ENCODE measurements at places on chromosomes 4 and X.

- H3K27me3 ChIP-seq: no peaks in the 10 kb centered on the region
- H3K27ac ChIP-seq: no peak overlapping the region
- no peaks in the 10 kb centered on the region for H3K4me1 ChIP-seq
- no peak overlapping the region for H3K4me3 ChIP-seq
These were observed 12.8 kb upstream of the IGFBP7 start for GRCh38 chr4:57122959-57123358.

DNA sequence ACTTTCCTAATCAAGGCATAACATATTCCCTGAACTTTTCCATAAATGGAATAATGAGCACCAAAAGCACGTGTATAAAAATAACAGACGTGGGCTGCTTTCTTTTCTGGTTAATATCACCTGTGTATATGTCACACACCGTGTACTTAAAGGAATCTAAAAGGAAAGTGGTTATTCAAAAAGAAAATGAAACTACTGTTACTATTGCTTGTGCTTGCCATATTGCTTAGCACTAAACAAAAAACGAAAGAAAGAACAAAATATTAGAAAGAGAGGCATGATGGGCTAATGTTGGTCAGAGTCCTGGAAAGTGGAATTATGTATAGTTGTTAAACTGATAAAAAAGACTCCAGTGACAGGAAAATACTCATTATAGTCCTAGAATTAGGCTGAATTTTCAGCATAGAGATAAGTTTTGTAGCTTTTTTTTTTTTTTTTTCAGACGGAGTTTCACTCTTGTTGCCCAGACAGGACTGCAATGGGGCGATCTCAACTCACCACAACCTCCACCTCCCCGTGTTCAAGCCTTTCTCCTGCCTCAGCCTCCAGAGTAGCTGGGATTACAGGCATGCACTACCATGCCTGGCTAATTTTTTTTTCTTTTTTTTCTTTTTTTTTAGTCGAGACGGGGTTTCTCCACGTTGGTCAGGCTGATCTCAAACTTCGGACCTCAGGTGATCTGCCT is 123.2 kb downstream of the PABPC4L start:
- no peaks in the 10 kb centered on the region for H3K36me3 ChIP-seq
- H3K4me1 ChIP-seq: no peaks in the 10 kb centered on the region
- DNase-seq: no peak
- no peak overlapping the region for H3K4me3 ChIP-seq
- H3K27ac ChIP-seq: no peak overlapping the region
- H3K27me3 ChIP-seq: no peaks in the 10 kb centered on the region

GRCh38 chr4:2281575-2282343 is 19.9 kb upstream of the MXD4 start:
- no peak for DNase-seq
- H3K27me3 ChIP-seq: no peaks in the 10 kb centered on the region
- no peaks in the 10 kb centered on the region for H3K36me3 ChIP-seq
- no peaks in the 10 kb centered on the region for H3K4me1 ChIP-seq

GRCh38 chr4:16731776-16732380 is 166.6 kb downstream of the LDB2 start:
- H3K4me1 ChIP-seq: peaks cover 6% of the 10 kb centered on the region
- H3K36me3 ChIP-seq: peaks cover 5% of the 10 kb centered on the region
- no peak overlapping the region for H3K27ac ChIP-seq
- no peak overlapping the region for H3K4me3 ChIP-seq
- no peak for DNase-seq
- no peaks in the 10 kb centered on the region for H3K27me3 ChIP-seq

DNA sequence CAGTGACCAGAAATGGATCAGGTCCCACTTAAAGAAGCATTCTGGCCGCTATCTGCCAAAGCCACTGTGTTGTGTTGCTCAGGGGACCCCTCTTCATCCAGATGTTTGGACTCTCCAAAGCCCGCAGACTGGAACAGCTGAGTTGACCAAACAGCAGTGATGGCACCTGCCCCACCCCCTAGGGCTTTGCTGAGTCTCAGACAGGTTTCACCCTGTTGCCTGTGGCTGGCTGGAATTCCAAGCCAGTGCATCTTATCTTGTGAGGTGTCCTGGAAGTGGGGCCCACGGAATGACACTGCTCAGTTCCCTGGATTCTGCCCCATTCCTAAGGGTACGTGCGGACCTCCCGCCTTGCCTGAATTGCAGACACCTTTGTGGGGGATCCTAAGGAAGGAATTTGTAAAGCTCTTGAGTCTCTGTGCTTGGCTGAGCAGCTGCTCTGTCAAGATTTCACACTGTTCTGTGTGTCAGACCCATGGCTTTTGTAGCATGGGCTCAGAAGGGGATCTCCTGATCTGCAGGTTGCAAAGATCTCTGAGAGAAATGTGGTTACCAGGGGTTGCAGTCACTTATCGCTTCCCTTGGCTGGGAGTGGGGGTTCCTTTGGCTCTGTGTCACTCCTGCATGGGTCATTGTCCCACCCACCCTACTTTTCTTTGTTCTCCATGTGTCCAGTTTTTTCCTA is 1707.9 kb upstream of the PCDH10 start:
- H3K4me1 ChIP-seq: no peaks in the 10 kb centered on the region
- H3K27me3 ChIP-seq: no peaks in the 10 kb centered on the region
- no peak for DNase-seq

GRCh38 chrX:39726771-39727170 is 371.0 kb downstream of the BCOR start:
- H3K4me1 ChIP-seq: peaks cover 4% of the 10 kb centered on the region
- H3K36me3 ChIP-seq: no peaks in the 10 kb centered on the region
- H3K27ac ChIP-seq: no peak overlapping the region
- H3K27me3 ChIP-seq: 0 out of 2 replicates have a peak, but pooled peaks cover 3% of the 10 kb centered on the region
- no peak overlapping the region for H3K4me3 ChIP-seq
- no peak for DNase-seq

GRCh38 chr4:139521754-139522401 is 34.1 kb downstream of the SETD7 start:
- H3K36me3 ChIP-seq: peaks cover under 1% of the 10 kb centered on the region
- DNase-seq: no peak
- no peaks in the 10 kb centered on the region for H3K27me3 ChIP-seq
- no peak overlapping the region for H3K4me3 ChIP-seq
- H3K27ac ChIP-seq: no peak overlapping the region
- no peaks in the 10 kb centered on the region for H3K4me1 ChIP-seq

DNA sequence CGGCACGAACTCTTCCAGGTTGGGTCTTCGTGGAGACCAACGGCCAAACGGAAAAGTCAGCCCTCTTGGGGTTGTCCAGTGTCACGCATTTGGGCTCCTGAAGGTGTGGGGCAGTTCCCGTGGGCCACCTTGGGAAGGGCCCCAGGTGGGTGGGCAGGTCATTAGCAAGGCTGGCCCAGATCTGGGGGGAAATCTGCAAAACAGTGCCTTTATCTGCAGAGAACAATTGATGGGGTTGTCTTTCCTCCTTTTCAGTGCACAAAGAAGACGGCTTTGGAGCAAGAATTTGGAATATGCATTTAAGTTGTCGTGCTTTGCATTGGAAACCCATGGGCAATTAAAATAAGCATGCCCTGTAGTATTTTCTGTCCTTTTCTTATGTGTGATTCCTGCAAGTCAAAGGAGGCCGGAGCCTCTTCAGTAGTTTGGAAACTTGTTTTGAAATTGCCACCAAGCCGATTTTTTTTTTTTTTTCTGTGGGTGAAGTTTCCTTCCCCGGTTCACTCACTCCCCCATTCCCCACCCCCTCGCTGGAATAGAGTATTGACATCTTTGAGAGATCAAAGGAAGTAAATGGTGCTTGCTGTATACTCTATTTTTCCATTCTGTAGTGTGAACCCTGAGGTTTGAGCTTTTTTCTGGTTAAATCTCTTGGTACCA is 9.8 kb downstream of the ZIC3 start:
- H3K27ac ChIP-seq: peak overlapping the region; percentile 94
- peak; percentile 55 for DNase-seq
- H3K4me3 ChIP-seq: peak overlapping the region; percentile 85
- H3K36me3 ChIP-seq: peaks cover 7% of the 10 kb centered on the region
- H3K27me3 ChIP-seq: no peaks in the 10 kb centered on the region
- H3K4me1 ChIP-seq: peaks cover 7% of the 10 kb centered on the region

DNA sequence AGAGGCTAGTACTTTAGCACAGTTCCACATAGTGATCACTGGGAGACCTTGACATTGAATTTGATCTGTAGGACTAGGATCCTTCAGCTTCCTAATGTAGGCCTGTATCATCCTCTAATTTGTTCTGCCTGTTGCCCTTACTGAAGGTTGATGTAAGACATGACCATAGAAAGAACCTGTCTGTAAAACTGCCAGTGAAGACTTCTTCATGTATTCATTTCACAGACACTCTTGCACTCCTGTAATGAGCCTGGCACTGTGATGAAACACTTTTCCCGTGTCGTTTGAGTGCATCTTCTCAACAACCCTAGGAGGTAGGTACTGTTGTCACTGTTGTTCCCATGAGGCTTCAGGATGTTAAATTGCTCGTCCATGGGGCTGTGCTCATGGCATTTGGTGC is 14.7 kb downstream of the RAB9A start:
- H3K36me3 ChIP-seq: peaks cover 17% of the 10 kb centered on the region
- no peaks in the 10 kb centered on the region for H3K4me1 ChIP-seq
- H3K4me3 ChIP-seq: no peak overlapping the region

DNA sequence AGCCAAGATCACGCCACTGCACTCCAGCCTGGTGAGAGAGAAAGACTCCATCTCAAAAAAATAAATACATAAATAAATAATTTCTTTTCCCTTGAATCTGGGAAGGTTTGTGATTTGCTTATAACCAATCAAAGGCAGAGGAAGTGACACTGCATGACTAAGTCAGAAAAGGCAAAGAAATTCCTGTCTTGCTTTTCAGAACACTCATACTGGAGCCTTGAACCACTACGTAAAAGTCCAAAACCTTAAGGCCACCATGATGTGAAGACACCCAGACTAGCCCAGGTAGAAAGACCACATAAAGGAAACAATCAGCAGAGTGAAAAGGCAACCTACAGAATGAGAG is 36.6 kb downstream of the TMEM156 start:
- DNase-seq: no peak
- no peak overlapping the region for H3K4me3 ChIP-seq

DNA sequence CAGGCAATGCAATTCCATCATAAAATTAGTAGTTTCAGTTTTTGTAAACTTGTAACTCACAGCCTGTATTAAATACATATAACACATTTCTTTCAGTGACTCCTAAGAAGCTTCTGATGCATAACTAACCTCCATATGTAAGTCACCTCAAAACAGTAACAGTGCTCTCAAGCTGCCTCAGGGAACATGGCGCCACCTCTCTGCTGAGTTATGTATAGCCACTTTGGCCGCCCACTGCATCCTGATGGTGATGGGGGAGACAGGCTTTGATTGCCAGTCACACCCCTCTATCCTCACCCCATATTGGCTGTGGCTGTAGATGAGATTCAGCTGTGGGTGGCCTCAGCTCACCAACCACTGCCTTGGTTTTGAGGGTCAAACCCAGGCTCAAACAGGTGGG is 54.3 kb downstream of the LRBA start:
- no peaks in the 10 kb centered on the region for H3K4me1 ChIP-seq
- no peak overlapping the region for H3K27ac ChIP-seq
- peaks cover 45% of the 10 kb centered on the region for H3K36me3 ChIP-seq

DNA sequence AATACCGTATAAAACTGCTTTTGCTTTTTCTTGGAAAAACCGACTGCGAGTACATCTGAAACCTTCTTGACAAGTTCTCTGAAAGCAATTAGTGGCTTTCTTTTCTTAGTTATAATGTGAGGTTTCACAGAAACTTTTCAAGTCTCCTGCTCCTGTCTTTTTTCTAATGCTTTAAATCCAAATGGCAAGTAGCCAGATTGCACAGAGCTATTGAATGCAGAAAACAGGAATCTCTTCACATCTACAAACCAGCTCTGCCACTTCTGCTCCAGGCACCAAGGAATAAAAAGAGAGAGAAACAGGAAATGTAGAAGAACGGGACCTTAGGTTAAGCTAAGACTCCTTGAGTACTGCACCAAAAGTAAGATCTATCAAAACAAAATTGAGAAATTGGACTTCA is 267.3 kb upstream of the TET2 start:
- H3K27ac ChIP-seq: no peak overlapping the region
- no peak for DNase-seq
- no peaks in the 10 kb centered on the region for H3K36me3 ChIP-seq
- no peaks in the 10 kb centered on the region for H3K27me3 ChIP-seq
- no peaks in the 10 kb centered on the region for H3K4me1 ChIP-seq

DNA sequence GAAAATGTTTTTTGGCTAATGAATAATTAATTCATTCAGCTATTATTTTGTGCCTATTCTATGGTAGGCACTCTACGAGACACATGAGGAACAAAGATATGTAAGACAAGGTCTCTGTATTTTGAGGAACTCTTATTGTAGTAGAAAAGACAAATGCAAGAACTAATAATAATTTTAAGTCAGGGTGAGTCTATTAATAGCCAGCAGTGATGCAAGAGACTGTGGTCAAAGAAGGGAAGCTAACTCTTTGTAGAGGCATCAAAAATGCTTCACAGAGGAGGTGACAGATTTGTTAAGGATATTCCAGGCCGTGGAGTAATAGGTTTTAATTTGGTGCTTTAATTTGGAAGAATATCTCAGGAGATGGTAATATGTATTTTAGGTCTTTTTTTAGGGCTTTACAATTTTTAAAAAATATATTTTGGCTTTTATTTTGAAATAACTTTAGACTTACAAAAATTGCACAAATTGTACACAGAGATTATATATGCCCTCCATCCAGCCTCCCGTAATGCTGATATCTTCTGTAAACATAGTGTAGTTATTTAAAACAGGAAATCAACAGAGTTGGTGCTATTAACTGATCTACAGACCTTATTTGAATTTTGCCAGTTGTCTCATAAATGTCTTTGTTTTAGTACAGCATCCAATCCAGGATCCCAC is 48.1 kb downstream of the DCLK2 start:
- DNase-seq: no peak
- H3K4me1 ChIP-seq: no peaks in the 10 kb centered on the region
- no peak overlapping the region for H3K4me3 ChIP-seq

GRCh38 chr4:146252969-146253611 is 38.8 kb downstream of the REELD1 start:
- H3K27me3 ChIP-seq: no peaks in the 10 kb centered on the region
- no peak overlapping the region for H3K4me3 ChIP-seq
- H3K4me1 ChIP-seq: no peaks in the 10 kb centered on the region
- no peaks in the 10 kb centered on the region for H3K36me3 ChIP-seq
- DNase-seq: no peak

GRCh38 chr4:168924667-168925066 is 85.4 kb downstream of the CBR4 start:
- peaks cover 6% of the 10 kb centered on the region for H3K4me1 ChIP-seq
- no peak overlapping the region for H3K4me3 ChIP-seq
- no peak overlapping the region for H3K27ac ChIP-seq
- H3K36me3 ChIP-seq: no peaks in the 10 kb centered on the region
- DNase-seq: no peak

GRCh38 chrX:97039363-97040029 is 155.8 kb downstream of the RPA4 start:
- peaks cover 9% of the 10 kb centered on the region for H3K36me3 ChIP-seq
- no peak overlapping the region for H3K4me3 ChIP-seq
- H3K27ac ChIP-seq: no peak overlapping the region
- no peaks in the 10 kb centered on the region for H3K27me3 ChIP-seq
- no peak for DNase-seq

DNA sequence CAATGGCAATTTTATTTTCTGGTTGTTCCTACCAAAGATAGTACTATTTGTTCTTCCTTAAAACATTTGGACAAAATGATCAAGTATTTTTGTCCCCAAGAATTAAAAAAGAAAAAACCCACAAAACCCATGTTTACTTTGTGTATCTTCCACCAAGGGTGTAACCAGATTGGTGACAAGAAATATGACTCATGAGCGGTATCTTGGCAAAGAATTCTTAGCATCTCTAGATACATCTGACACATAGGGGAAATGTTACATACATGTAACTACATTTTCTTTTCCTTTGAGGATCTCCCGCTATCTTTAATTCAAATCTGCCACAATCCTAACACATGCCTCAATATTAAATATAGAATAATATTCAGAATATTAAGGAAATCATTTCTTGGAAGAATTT is 78.7 kb downstream of the WDFY3 start:
- no peak overlapping the region for H3K27ac ChIP-seq
- H3K27me3 ChIP-seq: no peaks in the 10 kb centered on the region
- H3K36me3 ChIP-seq: no peaks in the 10 kb centered on the region
- H3K4me3 ChIP-seq: no peak overlapping the region
- H3K4me1 ChIP-seq: no peaks in the 10 kb centered on the region

All from H9 (cell line).